ENCODE measurements at places on chromosomes 1 and 21.

- DNase-seq: no peak
Observed at GRCh38 chr1:208475951-208476845, 232.0 kb upstream of the PLXNA2 start.

- no peak for DNase-seq
Observed at GRCh38 chr1:164628772-164629171, 69.8 kb downstream of the PBX1 start.

- no peak for DNase-seq
Observed at GRCh38 chr1:9473032-9473807, 66.0 kb upstream of the SLC25A33 start.

DNA sequence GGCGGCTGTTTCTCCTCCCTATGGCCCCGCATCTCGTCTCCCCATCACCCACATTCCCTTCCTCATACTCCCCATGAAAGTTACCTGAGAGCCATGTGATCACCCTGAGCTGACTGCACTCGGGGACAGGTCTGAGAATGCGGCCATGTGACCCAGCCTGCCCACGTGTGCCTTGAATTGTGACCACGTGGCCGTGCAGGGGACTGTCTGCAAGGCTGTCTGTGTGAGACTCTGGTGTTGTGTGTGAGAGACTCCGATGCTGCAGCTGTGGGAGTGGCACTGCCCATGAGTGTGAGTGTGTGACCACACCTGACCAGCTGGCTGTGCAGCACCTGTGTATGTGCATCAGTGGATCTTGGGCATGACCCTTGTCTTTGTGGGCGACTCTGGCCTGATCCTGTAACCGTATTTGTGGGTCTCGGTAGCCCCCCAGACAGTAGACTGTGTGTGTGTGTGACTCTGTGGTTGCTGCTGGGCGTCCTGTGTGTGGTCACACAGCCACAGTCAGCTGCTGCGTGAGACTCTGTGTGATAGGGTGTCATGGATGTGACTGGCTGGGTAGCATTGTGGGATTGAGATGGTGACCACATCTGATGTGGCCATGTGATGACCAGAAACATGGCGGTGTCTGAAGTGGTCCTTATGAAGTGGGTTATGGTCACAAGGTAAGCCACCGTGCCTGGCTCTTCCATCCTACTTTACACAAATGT, 56.8 kb upstream of the KDM4A start:
- no peak for DNase-seq

DNA sequence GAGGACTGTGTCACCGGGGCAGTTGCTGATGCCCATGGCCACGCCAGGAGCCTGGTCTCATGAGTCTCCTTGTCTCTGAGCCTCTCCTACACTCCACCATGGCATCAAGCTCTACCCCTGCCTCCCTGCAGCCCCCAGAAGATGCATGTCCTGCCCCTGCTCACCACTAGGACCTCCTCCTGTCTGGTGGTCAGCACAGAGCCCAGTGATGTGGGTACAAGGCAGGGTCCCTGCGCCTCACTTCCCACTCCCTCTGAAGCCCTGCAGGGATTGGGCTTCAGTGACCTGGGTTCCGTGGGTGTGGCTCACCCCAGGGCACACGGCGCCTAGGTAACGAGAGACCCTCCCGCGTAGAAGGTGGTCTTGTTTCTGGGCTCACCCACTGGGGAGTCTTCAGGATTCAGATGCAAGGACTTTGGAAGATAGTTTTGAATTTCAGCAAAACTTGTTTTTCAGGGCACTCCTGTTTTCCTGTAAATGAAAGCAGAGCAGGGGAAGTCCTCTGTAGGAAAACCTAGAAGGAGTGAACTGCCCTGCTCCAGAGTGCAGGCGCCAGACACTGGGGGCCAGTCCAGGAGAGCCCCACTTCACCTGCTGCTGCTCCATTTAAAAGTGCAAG, 2.8 kb downstream of the COL18A1 start:
- no peak for DNase-seq

GRCh38 chr1:168939110-168939946, 167.2 kb upstream of the ATP1B1 start:
- DNase-seq: no peak

GRCh38 chr21:41678924-41679318, 87.9 kb downstream of the RIPK4 start:
- no peak for DNase-seq

DNA sequence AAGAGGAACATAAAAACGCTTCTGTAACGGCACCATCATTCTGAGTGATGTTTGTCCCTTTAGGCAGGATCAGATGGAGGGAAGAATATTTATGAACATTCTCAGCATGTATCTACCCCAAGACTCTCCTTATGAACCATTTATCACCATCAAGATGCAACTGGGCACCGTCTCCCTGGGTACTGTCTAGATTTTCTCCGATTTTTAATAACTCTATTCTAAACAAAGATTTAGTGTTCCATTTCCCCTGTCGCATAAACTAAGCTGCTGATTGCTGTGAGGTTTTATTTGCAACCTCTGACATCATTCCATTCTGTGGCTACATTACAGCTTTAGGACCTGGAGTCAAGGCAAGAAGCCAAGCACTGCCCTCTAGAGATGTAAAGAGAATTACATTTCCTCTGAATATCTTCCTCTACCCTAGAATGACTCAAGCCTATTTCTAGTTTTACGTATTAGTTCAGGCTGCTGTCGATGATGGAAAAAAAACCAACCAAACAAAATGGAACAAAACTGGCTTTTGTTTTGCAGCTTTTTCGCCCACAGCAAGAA, 130.1 kb upstream of the MAP1LC3C start:
- DNase-seq: no peak
